ENCODE measurements at places on chromosomes 16 and 17.

DNA sequence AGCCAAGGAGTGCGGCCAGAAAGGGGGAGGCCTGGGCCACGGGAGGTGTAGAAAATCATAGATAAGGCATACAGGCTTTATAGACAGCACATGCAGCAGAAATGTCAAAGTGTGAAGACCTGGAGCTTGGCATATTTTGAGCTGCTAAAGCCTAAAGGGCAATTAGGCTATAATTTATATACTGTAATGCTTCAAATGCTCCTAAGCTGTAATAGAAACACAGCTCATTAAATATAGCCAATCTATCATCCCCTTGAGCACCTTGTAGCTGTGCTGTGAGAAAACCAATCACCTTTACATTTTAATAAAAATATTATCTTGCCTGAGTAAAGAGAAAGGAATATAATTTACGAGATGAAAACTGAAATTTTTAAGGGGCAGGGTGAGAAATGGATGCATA lies 97.9 kb upstream of the NOG start:
- no peak for DNase-seq

DNA sequence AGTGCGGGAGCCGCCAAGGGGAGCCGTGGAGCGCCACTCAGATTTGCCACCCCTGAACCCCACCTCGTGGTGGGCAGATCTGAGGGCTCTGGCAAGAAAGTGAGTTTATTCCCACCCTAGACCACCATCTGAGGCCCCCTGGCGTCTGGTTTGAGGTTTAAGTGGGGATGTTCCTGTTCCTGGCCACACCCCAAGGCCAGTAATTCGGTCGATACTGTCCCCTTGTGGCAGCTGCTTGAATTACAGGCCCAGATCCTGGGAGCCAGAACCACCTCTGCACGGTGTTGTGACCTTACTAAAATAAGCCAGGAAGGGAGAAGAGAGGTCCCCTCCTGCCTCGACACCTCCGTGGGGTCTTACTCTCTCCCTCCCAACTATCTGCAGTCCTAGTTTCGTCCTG lies 3.3 kb upstream of the LAT start:
- DNase-seq, result no peak

DNA sequence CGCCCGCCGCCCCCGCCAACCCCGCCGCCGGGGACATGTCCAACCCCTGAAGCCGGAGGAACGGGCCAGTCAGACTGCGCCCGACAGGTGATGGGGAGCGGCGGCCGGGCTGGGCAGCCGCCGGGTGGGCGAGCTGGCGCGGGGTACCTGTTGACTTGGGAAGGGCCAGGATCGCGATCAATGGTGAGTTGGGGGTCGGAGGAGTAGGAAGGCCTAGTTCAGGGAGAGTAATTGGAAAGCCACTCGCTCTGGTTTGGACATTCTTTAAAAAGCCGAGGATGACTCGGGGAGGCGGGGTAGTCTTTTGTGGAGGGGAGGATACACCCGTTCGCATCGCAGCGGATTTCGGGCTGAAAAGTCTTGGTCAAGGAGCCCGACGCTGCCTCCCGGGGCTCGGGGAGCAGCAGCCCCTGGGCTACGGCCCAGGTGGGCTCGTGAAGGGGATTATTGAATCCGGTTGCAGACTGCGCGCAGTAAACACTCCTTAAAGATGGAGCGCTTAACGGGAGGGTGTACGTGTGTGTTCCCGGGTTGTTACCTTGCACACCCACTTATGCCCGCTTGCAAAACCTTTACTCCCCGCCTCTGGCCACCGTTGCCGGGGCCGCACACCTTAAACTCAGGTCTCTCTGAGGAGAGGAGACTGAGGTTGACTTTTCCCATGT lies 123.8 kb downstream of the GOSR1 start:
- DNase-seq, result peak; percentile 2

DNA sequence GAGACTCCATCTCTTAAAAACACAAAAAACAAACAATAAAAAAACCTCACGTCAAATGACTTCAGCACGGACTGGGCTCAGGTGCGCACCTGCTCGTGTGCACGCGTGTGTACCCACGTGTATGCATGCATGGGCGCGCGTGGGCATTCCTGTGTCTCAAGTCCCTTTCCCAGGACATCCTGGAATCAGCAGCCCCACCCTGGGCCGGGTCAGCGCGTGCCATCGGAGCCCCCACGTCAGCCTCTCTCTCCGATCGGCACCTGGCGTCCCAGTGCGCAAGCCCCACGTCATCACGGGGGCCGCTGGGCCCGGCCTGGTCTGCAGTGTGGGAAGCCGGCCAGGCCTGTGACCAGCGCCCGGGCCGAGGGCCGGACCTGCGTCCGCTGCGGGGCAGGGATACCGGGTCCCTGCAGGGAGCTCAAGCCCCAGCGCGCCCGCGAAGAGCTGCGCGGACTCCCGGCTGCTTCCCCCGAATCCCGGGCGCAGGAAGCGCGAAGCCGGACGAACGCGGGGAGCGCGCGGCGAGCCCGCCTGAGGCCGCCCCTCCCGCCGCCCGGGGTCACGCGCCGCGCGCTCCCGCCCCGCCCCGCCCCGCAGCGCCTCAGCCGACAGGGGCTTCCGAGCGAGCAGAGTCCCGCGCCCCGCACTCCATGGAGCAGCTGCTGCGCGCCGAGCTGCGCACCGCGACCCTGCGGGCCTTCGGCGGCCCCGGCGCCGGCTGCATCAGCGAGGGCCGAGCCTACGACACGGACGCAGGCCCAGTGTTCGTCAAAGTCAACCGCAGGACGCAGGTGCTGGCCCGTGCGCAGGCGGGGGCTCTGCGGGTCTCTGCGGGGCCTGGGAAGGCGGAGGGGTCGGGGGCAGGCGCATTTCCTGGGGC lies at the start of gene FN3K:
Gene FN3K (plus strand): TSS at position 629 of the 880 bp plus-strand sequence. CDS start 22 bp downstream, at position 651.
- peak; percentile 32 for DNase-seq

- DNase-seq, result no peak
Measured at GRCh38 chr16:70573451-70574121, 50.0 kb downstream of the SF3B3 start.

DNA sequence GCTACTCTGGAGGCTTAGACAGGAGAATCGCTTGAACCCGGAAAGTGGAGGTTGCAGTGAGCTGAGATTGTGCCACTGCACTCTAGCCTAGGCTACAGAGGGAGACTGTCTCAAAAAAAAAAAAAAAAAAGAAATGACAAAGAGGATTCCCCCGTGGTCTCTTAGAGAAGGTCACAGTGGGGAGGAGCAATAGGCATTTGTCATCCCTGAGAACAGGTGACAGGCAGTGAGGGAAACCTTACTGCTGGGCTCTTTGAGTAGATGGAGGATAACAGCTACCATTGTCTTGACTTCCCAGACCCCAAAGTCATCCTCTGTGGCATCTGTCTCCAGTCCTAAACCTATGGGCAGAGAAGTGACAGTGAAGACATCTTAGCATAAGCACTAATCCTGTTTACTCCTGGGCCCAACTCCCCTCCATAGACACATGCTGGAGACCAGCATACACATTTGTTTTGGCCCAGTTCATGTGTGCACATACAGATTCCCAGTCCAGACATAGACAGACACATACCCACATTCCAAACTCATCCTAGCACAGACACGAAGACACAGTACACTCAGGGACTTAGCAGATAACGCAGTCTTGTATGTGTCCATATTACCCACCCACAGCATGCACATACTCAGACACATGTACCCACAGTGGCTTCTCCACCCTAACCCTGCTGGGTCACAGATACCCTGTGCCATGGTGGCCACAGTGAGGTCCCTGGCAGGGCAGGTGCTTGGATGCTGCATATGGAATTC lies 2.7 kb downstream of the ESRP2 start:
- DNase-seq, result no peak

DNA sequence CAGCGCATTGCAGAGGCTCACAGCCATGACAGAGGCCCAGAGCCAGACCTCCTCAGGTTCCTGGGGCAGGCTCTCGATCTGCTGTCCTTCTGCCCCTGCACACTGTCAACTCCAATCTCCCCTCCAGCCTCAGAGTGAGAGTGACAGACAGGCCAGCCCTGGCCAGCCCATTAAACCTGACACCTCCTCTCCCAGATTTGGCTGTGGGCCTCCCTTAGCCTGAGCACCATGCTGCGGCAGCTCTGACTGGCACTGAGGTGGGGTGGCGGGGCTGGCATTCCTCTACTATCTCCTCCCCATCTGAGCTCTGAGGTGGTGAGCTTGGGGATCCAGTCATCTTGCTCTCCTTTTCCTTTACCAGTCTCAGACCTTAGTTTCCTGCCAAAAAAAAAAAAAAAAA lies 15.5 kb upstream of the C1QL1 start:
- no peak for DNase-seq

Measured in T-helper 9 cell (primary cell).